ENCODE measurements at places on chromosomes 1 and 21.
A peak's percentile ranks its signal among the peaks of the same experiment; 100 is the strongest.

- H3K4me1 ChIP-seq: no peaks in the 10 kb centered on the region
- DNase-seq: no peak
- H3K36me3 ChIP-seq: no peaks in the 10 kb centered on the region
- no peaks in the 10 kb centered on the region for H3K27me3 ChIP-seq
- no peak overlapping the region for H3K27ac ChIP-seq
- no peak overlapping the region for H3K4me3 ChIP-seq
Measured at GRCh38 chr1:84859866-84860265, 33.1 kb downstream of the LPAR3 start.

- H3K4me3 ChIP-seq: no peak overlapping the region
- no peak overlapping the region for H3K27ac ChIP-seq
- peaks cover 9% of the 10 kb centered on the region for H3K4me1 ChIP-seq
- H3K36me3 ChIP-seq: no peaks in the 10 kb centered on the region
- no peak for DNase-seq
- no peaks in the 10 kb centered on the region for H3K27me3 ChIP-seq
Measured at GRCh38 chr1:8571200-8571984, 246.0 kb downstream of the RERE start.

GRCh38 chr1:244294599-244295224 is 157.0 kb downstream of the ADSS2 start:
- H3K36me3 ChIP-seq: no peaks in the 10 kb centered on the region
- peaks cover 4% of the 10 kb centered on the region for H3K4me1 ChIP-seq
- H3K27me3 ChIP-seq: no peaks in the 10 kb centered on the region
- H3K27ac ChIP-seq: no peak overlapping the region

- DNase-seq: no peak
- H3K36me3 ChIP-seq: no peaks in the 10 kb centered on the region
- no peak overlapping the region for H3K27ac ChIP-seq
- H3K4me1 ChIP-seq: peaks cover 10% of the 10 kb centered on the region
- H3K27me3 ChIP-seq: no peaks in the 10 kb centered on the region
Measured at GRCh38 chr21:38950435-38951094, 144.8 kb downstream of the ETS2 start.

- H3K27ac ChIP-seq: no peak overlapping the region
- H3K36me3 ChIP-seq: peaks cover 37% of the 10 kb centered on the region
- H3K4me1 ChIP-seq: peaks cover 19% of the 10 kb centered on the region
- no peaks in the 10 kb centered on the region for H3K27me3 ChIP-seq
- H3K4me3 ChIP-seq: no peak overlapping the region
Measured at GRCh38 chr21:43733529-43734071, 14.7 kb downstream of the PDXK start.

DNA sequence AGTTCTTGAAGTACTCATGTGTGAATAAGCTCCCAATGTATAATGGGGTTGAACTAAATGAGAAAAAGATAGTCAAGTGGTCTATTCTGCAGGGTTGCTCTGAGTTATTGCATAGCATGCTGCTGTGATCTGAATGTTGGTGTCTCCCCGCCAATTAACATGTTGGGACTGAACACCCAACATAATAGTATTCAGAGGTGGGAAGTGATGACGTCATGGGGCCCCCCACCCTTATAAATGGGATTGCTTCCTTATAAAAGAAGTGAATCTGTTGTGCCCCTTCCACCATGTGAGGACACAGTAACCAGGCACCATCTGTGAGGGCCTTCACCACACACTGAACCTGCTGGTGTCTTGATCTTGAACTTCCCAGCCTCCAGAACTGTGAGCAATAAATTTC is 50.2 kb downstream of the MAB21L3 start:
- no peak overlapping the region for H3K4me3 ChIP-seq
- DNase-seq: no peak
- H3K27me3 ChIP-seq: peaks cover 12% of the 10 kb centered on the region
- no peaks in the 10 kb centered on the region for H3K36me3 ChIP-seq
- H3K4me1 ChIP-seq: no peaks in the 10 kb centered on the region

DNA sequence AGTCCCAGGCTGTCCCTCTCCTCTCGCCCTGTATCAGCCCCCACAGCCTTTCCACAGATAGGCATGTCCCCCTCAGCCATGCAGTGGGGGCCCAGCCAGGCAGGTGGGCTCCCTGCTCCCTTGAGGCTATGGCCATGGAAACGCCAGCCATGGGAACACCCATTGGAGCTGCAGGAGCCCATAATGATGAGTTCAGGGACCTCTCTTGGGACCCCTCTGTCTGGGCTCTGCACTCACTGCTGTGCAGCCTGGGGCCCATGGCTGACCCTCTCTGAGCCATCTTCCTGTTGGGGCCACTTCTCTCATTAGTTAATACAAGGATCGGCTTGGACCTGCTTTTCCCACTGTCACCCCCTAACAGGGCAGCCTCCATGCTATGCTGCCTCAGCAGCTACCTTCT is 33.2 kb downstream of the WNT3A start:
- no peaks in the 10 kb centered on the region for H3K4me1 ChIP-seq
- H3K36me3 ChIP-seq: no peaks in the 10 kb centered on the region
- H3K27ac ChIP-seq: no peak overlapping the region
- peak; percentile 23 for DNase-seq
- H3K27me3 ChIP-seq: peaks cover 19% of the 10 kb centered on the region
- no peak overlapping the region for H3K4me3 ChIP-seq

DNA sequence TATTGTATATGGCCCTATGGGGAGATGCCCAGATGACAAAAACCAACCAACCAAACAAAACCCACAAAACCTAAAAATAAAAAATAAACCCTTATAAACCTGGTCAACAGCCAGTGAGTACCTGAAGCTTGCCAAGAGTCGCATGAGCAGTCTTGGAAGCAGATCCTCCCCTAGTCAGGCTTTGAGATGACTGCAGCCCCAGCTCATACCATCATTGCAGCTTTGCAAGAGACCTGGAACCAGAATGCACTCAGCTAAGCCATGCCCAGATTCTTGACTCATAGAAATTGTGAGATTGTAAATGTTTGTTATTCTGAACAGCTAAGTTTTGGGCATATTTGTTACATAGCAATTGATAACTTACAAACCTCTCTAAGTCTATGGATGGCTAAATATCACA is 326.8 kb downstream of the HLX start:
- no peak overlapping the region for H3K27ac ChIP-seq
- H3K4me3 ChIP-seq: no peak overlapping the region

DNA sequence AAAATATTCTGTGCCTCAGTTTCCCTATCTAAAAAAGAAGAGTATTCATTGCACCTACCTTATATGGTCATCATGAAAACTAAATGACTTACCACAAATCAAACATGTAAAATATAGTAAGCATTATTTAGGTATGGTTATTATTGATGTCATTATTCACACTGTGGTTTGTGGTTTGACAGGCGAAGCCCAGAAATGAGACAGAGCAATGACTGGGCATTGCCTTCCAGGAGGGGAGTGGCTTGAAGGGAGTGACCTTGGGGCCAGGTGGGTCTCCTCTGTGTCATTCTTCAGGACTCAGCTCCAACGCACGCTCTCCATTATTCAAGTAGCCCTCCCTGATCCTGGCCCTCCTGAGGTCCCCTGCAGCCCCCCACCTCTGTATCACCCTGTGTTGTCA is 133.7 kb downstream of the DMRTA2 start:
- H3K27ac ChIP-seq: no peak overlapping the region
- H3K27me3 ChIP-seq: no peaks in the 10 kb centered on the region
- H3K36me3 ChIP-seq: no peaks in the 10 kb centered on the region
- no peaks in the 10 kb centered on the region for H3K4me1 ChIP-seq
- DNase-seq: no peak
- H3K4me3 ChIP-seq: no peak overlapping the region

- H3K36me3 ChIP-seq: no peaks in the 10 kb centered on the region
- no peaks in the 10 kb centered on the region for H3K27me3 ChIP-seq
- no peak overlapping the region for H3K27ac ChIP-seq
- peaks cover 15% of the 10 kb centered on the region for H3K4me1 ChIP-seq
- no peak for DNase-seq
Measured at GRCh38 chr1:67861856-67862516, 28.7 kb upstream of the GNG12 start.

DNA sequence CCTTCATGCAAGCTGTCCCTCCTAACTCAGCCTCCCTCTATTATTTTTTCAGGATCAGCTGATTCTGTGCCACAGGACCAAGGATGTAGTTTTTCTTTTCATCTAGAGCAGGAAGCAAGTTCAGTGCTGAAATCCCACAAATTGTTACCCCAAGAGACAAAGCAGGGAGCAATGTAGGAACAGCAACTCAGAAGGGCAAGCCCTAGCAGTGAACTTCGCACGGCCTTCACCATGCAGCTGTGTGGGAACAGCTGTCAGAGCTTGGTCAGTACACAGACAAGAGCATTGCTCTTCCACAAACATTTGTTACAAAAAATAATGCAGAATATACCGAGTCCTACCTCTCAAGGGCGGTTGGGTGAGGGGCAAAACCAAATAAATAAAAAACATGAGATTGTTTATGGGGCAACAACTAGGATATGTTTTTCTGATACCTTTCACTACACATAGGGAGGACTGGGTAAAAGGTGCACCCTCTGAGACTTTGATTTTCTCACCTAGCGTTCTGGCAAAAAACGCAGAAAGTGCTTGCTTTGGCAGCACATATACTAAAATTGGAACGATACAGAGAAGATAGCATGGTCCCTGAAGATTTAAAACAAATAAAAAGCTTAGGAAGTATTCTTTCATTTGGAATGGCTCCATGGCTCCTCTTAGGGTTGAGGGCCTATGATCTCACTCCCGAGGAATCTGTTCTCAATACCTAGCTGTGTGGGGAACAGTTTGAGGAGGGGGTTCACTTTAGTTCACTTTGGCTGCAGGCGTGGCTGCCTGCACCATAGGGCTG is 37.1 kb upstream of the ANGPTL7 start:
- H3K4me1 ChIP-seq: no peaks in the 10 kb centered on the region
- H3K4me3 ChIP-seq: no peak overlapping the region
- no peak overlapping the region for H3K27ac ChIP-seq
- DNase-seq: no peak
- no peaks in the 10 kb centered on the region for H3K27me3 ChIP-seq

GRCh38 chr1:96370757-96371156 is 350.8 kb upstream of the PTBP2 start:
- no peak overlapping the region for H3K4me3 ChIP-seq
- no peaks in the 10 kb centered on the region for H3K27me3 ChIP-seq
- DNase-seq: peak; percentile 77
- peak overlapping the region; percentile 84 for H3K27ac ChIP-seq
- no peaks in the 10 kb centered on the region for H3K36me3 ChIP-seq

DNA sequence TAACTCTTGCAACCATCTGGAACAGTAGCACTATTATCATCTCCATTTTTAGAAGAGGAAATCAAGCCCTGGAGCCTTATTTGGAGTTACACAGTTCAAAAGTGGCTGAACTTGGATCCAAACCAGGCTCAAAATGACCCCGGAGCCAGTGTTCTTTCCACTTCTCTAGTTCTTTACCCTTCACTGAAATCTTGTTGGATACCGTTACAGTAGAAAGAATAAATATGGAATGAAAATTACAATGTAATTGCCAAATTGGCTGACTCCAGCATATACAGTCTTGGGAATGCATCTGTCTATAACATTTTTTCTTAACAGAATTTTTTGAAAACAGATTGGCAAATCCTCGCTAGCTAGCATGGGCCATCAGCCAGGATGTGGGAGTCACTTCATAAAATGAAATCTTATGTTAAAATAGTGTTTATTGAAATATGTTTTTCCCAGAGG is 261.4 kb downstream of the CTH start:
- H3K27ac ChIP-seq: no peak overlapping the region
- no peak for DNase-seq
- no peaks in the 10 kb centered on the region for H3K36me3 ChIP-seq
- H3K4me1 ChIP-seq: no peaks in the 10 kb centered on the region
- no peak overlapping the region for H3K4me3 ChIP-seq

GRCh38 chr1:113508364-113509164 is 118.2 kb downstream of the MAGI3 start:
- DNase-seq: no peak
- H3K27me3 ChIP-seq: no peaks in the 10 kb centered on the region

DNA sequence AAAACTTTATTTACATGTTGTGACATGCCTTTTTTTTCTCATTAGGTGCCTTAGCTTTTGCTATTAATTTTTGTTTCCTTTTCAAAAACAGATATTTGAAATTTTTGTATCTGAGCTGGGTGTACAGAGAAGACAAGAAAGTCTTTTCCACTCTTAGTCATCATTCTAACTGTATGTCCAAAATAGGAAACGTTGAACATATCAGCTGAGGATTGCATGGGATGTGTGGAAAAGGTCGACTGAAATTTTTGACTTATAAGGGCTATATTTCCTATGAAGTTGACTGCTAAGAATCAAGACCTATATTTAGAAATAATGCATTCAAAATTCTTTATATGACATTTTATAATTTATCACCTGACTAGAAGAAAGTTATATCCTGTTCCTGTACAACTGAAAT is 270.0 kb upstream of the ZRANB2 start:
- H3K27ac ChIP-seq: no peak overlapping the region
- no peaks in the 10 kb centered on the region for H3K27me3 ChIP-seq
- no peaks in the 10 kb centered on the region for H3K36me3 ChIP-seq
- DNase-seq: no peak
- H3K4me1 ChIP-seq: no peaks in the 10 kb centered on the region

- no peak overlapping the region for H3K4me3 ChIP-seq
- H3K36me3 ChIP-seq: peaks cover 8% of the 10 kb centered on the region
- no peak overlapping the region for H3K27ac ChIP-seq
- no peaks in the 10 kb centered on the region for H3K27me3 ChIP-seq
- DNase-seq: no peak
Measured at GRCh38 chr1:43617011-43617410, 32.9 kb upstream of the KDM4A start.

DNA sequence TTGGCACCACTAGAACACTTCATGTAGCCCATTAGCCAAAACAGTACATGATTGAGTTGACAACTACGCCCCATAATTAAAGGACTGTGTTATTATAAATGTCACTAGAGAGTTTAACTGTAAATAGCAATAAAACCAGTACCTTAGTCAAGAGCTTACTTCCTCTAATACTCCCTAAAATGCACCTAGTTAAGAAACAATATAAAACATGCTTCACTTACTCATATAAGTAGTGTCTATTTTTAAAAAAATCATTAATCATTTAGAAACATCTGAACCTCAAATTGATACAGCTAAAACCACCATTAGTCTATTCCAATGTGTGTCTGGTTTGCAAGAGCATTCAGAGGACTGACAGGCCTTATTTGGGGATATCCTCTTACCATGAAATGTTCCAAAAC is 25.3 kb downstream of the PTP4A2 start:
- H3K4me3 ChIP-seq: no peak overlapping the region
- no peaks in the 10 kb centered on the region for H3K27me3 ChIP-seq
- DNase-seq: no peak
- H3K27ac ChIP-seq: no peak overlapping the region
- H3K36me3 ChIP-seq: peaks cover 95% of the 10 kb centered on the region

GRCh38 chr1:91885716-91886506 is at the start of gene TGFBR3:
TGFBR3 (minus strand) TSS chr1:91886151; CDS start chr1:91861531, 24,620 bp downstream.
- peak within 1 kb of the TSS; percentile 29 for H3K27ac ChIP-seq
- DNase-seq: peak; percentile 95
- H3K4me1 ChIP-seq: peaks cover 49% of the 10 kb centered on the region
- no peaks in the 10 kb centered on the region for H3K27me3 ChIP-seq
- peaks cover 4% of the 10 kb centered on the region for H3K36me3 ChIP-seq

GRCh38 chr1:82782599-82782998 is 981.9 kb downstream of the ADGRL2 start:
- H3K4me1 ChIP-seq: no peaks in the 10 kb centered on the region
- no peaks in the 10 kb centered on the region for H3K27me3 ChIP-seq
- no peak overlapping the region for H3K4me3 ChIP-seq
- no peaks in the 10 kb centered on the region for H3K36me3 ChIP-seq
- no peak for DNase-seq

- no peak overlapping the region for H3K4me3 ChIP-seq
- H3K27ac ChIP-seq: no peak overlapping the region
- no peaks in the 10 kb centered on the region for H3K4me1 ChIP-seq
- H3K36me3 ChIP-seq: no peaks in the 10 kb centered on the region
- no peaks in the 10 kb centered on the region for H3K27me3 ChIP-seq
Measured at GRCh38 chr1:193540511-193540910, 354.1 kb upstream of the B3GALT2 start.
